ENCODE measurements at places on chromosomes 11 and 22.
A peak's percentile ranks its signal among the peaks of the same experiment; 100 is the strongest.

DNA sequence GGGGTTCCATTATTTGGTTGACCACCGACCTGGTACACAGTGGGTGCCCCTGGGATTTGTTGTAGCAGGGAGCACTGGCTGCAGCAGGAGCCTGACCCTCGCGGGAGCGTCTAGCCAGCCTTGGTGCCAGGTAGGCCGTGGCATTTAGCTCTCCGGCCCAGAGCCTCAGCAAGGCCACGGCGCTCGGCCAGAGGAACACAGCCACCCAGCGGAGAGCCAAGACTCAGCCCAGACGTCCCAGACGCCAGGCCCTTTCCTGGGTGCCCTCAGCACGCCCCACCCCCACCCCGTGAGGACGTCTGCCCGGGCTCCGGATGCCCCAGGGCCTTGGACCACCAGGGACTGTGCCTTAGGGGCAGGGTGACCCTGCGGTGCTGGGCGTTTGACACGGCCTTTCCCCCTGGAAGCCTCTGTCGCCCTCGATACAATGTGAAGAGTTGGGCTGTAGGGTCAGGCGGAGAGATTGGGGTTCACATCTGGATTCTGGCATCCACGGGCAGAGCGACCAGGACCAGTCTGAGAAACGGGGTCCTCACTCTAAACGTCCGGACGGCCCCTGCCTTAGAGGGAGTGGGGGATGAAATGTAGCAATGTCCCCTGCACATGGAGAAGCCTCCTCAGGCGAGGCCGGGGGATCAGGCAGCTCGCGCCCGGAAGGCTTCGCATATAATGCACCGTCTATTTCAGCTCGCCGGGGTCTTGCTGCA lies 99.2 kb upstream of the FGF3 start:
- DNase-seq: no peak

DNA sequence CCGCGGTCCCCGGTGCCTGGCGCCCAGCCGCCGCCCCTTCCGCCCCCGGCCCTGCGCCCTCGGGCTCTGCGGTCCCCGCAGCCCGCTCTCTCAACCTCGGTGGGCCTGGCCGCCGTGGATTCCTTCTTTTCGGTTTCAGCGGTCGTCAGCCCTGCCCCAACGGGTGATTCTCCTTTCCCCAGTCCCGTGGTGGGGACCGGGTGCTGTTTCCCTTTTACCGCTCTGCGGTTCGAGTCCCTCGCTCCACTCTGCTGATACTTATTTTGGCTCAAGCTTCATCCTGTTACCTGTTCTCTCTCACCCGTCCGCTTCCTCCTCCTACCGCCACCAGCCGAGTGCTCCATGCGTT lies 494 bp downstream of the ZDHHC5 start:
- no peak for DNase-seq

DNA sequence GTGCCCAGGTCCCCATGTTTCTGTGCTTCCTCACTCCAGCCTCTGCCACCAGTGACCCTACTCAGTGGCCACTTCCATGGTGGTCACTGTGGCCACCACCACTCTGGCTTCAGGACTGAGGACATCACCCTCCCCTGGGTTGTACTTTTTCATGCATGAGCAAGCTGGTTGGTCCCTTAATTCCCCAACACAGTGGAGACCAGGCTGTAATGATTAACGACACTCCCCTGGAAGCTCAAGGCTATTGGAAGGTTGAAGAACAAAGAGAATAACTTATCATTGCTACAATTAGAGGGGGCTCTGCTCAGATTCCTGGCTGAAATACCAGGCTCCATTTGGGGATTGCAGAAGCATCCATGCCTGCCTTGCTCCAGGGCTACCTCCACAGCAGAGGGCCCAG lies 10.5 kb downstream of the PLAAT4 start:
- DNase-seq: no peak

- DNase-seq: no peak
Observed at GRCh38 chr22:36757668-36758211, 18.2 kb downstream of the IFT27 start.

- DNase-seq: peak; percentile 92
Observed at GRCh38 chr22:27317971-27318428, 483.6 kb downstream of the MN1 start.

DNA sequence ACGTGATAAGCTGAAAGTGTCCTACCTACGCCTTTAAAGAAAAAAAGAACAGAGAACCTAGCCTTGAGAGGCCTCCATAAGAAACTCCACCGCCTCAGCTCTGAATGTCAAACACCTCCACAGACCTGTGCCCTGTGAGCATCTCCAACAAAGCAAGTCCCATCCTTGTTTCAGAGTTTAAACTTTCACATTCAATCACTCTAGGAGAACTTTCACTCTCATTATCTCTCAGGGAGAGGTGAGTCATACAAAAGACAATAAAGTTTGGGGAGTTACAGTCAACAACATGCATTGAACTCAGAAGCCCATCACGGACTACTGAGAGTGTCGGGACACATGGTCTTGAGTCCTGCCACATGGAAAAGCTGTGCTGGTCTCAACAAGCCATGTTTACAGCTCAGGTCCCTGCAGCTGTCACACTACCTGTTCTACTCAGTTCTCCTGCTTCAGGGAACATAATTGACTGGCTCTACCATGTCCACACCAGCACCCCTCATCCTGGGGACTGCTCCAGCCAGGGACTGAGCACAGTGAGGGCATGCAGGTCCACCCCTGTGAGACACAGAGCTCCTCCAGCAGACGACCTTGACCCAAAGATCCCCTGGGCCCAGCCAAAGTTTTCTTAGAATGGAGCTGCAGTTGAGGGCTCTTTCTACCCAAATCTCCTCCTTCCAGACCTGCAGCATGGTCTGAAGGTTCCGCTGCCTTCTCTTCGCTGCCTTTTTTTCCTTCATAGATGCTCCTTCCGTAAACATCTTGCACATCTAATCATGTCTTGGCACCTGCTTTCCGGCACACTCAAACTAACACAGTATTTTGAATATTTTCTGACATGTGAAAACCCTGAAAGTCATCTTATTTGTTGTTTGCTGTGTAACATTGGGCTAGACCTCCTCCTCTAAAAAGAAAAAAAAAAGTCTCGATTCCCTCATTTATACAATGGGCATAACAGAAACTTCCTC lies 114.9 kb downstream of the ETS1 start:
- DNase-seq: no peak

DNA sequence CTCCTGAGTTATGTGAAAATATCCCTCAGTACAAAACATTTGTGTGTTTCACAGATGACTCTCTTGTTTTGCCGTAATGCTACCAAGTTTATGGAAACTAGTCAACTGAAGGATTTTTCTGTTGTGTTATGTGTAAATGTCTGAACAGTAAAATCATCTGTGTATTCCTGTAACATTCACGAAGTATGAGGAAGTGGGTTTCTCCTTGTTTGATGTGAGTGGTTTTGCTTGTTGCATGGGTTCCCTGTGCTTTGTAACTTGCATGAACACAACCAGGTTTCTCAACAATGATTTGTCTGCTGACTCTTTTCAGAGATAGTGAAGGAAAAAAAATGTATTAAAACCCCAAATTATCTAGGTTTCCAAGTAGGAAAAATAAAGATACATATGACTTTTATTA lies 138.1 kb downstream of the PGR start:
- no peak for DNase-seq

DNA sequence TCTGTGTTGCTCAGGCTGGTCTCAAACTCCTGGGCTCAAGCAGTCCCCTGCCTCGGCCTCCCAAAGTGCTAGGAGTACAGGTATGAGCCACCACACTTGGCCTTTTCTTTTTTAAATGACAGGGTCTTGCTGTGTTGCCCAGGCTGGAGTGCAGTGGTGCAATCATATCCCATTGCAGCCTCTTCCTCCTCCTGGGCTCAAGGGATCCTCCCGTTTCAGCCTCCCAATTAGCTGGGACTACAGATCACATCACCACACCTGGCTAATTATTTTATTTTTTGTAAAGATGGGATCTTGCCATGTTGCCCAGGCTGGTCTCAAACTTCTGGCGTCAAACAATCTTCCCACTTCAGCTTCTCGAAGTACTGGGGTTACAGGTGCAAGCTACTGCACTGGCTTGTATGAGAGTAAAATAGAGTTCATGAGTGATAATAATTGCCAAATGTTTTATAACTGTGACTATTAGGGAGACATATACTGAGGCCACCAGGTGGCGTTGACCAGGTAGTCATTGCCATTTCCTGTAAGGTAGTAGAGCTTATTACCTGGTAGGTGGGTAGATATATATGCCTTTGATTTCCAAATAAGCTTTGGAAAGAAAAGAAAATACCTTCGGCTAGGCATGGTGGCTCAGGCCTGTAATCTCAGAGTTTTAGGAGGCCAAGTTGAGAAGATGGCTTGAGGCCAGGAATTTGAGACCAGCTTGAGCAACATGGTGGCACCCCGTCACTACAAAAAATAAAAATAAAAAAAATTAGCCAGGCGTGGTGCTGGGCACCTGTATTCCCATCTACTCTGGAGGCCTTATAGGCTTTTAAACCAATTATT lies 5.4 kb downstream of the FDX1 start:
- DNase-seq: no peak

DNA sequence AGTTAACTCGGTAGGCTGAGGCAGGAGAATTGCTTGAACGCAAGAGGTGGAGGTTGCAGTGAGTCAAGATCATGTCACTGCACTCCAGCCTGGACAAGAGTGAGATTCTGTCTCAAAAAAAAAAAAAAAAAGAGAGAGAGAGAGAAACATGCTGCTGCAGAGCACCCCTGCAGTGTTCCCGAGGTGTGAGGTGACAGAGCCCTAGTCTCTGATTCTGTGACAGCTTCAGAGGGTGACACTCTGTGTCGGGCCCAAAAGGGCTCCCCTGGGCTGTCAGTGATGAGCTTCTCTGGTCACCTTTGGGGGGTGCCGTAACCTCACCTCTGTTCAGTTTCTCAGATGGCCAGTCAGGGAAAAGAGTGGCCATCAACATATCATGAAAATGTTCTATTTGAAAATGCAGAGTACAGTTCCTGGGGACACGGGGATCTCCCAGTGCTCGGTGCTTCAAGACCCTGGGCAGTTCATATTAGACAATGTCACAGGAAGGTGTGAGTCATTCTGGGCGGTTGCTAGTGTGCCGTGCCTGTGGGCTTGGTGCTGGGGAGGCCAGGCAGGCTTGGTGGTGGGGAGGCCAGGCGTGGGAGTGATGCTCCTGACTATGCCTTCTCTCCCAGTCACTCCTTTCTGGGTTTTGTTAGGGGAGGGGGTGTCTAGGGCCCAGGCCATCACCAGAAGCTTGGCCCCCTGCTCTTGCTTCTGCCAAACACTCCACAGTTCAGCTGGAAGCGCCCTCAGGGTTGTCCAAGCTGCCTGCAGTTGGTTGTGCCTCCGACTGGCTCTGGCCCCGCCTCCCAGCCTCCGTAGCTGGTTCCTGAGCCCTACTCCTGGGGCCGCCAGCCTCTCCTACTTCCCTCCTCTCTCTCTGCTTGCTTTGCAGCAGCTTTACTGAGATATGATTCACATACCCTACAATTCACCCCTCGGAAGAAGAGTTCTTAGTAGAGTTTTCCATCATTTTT lies 52.5 kb upstream of the CLDN5 start:
- no peak for DNase-seq

- peak; percentile 28 for DNase-seq
Observed at GRCh38 chr11:2420502-2421225, 20.1 kb downstream of the TSSC4 start.

DNA sequence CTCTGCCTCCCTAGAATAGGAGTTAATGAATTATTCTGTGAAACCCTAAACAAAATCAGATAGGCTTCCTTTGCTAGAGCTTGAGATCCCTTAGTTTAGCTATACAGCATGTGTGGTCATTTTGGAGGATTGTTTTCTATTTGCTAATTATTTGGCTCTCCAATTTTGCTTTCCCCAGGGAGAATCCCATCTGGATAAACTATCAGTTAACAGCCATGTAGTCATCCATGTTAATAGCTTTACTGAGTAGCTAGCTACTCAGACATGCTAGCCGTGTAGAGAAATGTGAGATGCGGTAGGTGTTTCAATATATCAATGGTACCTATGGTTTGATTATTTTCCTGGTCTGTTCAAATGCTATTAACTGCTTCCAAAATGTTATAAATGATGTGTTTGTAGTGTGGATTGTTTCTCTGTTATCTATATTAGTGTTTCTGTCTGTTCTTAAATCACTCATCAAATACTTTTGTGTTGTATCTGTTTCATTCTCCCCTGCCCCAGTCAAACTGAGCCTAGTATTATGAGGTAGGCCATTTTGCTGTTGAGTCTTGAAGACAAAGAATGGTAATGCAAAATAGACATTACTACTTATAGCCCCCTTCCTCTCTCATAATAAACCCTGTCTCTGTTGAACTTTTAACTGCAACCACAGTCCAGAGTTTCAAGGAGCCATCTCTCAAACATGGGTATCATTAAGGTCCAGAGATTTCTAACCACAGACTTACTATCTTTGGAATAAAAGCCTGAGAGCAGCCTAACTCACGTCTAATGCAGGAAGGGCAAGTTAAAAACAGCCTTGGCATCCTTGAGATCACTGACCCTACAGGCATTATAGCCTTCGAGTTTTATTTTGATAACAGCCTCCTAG lies 56.1 kb upstream of the GRAMD1B start:
- DNase-seq: no peak

GRCh38 chr11:70540196-70540595 lies 141.9 kb downstream of the CTTN start:
- DNase-seq: no peak

DNA sequence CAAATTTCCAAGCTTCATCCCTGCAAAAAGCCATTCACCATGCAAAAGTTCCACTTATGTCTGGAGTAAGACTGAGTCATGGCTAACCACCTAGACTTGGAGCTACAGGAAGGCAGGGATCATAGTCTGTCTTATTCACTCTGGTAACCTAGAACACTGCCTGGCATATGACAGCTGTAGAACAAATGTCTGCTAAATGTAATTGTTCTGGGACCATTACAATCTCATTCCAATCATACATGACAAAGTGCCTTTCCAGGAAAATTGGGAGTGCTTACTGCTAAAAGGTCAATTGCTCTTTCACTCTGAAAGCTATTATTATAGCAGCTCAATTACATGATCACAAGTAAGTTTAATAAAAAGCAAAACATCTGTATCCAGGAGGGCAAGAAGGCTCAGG lies 99.1 kb upstream of the CHRM4 start:
- no peak for DNase-seq

DNA sequence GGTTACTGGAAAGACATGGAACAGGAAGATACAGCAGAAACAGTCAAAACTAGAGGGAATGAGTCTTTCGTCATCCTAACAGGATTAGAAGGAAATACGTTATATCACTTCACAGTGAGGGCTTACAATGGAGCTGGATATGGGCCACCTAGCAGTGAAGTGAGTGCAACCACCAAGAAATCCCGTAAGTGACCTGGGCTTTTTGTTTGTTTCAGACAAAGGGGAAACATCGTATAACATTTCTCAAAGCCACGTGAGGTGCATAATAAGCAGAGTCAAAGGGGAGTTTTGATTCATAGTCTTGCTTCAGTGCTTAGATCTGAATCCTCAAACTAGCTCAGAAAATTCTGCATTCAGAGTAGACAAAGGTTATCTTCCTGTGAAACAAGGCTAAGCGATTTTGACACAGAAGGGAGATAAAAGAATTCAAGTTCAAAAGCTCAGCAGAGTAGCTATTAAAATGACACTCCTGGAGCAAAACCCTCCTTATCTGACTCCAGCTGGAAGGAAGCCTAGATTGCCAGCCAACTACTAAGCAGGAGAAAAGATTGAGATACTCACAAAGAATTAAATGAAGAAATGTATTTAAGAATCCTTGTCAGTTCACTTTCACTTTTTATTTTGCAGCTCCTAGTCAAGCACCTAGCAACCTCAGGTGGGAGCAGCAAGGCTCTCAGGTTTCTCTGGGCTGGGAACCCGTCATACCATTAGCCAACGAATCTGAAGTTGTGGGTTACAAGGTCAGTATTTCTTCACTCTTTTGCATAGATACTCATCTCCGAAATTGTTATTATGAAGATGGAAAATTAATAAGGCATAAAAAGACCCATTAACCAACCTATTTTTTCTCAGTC lies 346.4 kb upstream of the ARHGAP42 start:
- DNase-seq: no peak

- DNase-seq: no peak
Observed at GRCh38 chr11:890794-891540, 19.6 kb downstream of the CHID1 start.

- DNase-seq: peak; percentile 42
Observed at GRCh38 chr22:27489178-27489675, 312.3 kb downstream of the MN1 start.

Data from fibroblast of skin of left quadriceps (primary cell).